ENCODE measurements at places on chromosomes 2 and 18. TPM values are rescaled to one million over a fixed set of nuclear protein-coding genes. Genes with fewer than 3 reads are reported as not detected.

- no peaks in the 10 kb centered on the region for H3K4me1 ChIP-seq
- H3K4me3 ChIP-seq: no peak overlapping the region
- H3K27me3 ChIP-seq: no peaks in the 10 kb centered on the region
- DNase-seq: no peak
- peaks cover 17% of the 10 kb centered on the region for H3K36me3 ChIP-seq
Observed at GRCh38 chr2:42708179-42708578, 55.8 kb downstream of the OXER1 start.

Gene ADAM23
- 2.3 TPM for total RNA-seq

Gene HOXD13
- total RNA-seq: not detected

DNA sequence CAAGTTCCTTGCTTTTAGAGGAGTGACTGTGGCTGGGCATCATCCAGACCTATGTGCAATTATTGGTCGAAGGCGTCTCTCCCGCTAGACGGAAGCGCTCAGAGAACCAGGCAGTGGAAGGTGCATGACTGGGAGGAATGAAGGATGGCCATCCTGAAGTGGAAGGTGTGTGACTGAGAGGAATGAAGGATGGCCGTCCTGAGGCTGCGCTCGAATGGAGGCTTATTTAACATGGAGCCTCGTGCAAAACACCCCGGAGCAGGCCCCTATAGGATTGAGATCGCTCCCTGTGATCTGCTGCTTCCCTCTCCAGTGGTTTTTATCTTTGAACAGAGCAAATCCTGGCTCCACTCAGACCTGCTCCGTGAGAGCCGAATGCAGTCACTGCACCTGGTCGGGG is 140.2 kb upstream of the ID2 start:
- no peak overlapping the region for H3K27ac ChIP-seq
- H3K4me3 ChIP-seq: no peak overlapping the region
- peaks cover 10% of the 10 kb centered on the region for H3K4me1 ChIP-seq
- no peaks in the 10 kb centered on the region for H3K27me3 ChIP-seq

DNA sequence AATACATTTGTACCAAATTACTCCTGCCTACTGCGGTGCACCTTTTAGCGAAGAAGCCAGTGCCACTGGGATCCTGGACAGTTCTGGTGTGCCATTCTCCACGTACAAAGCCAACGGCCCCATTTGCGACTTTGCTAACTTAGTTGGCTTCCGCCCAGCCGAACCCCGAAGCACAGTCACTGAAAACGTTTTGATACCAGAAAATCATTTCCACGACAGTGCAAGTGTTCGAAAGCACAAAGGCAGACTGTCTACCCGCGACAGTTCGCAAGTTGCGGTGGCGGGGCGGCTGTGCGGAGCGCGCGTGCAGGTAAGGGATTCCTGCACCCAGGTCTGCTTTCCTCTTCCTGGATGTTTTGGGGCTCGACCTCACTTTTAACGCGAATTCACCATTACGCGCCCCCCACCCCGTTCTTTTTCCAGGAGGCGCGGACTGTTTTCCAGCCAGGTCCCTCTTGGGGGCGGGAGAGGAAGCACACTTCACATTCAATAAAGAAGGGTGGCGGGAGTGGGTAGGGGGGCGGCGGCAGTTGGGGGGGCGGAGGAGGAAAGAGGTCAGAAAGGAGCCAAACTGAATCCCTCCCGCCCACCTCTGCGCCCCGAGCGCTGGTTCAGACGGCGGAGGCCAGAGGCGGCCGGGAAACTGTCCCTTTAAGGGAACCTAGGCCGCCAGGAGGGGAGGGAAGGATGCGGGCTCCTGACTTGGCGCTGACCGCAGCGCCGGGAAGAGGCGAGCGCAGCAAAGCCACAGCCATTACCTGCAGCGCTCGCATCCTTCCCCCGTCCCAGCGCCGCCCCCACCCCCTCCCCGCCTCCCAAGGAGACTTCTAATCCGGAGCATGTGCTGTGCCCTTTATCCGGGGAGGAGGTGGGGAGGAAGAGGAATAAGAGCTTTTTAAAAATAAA is 107.4 kb upstream of the KCTD1 start:
- H3K27ac ChIP-seq: peak overlapping the region; percentile 80
- H3K4me3 ChIP-seq: peak overlapping the region; percentile 97
- no peaks in the 10 kb centered on the region for H3K27me3 ChIP-seq
- H3K36me3 ChIP-seq: no peaks in the 10 kb centered on the region
- DNase-seq: peak; percentile 72

Gene EIF2AK3
- 6.5 TPM for total RNA-seq

DNA sequence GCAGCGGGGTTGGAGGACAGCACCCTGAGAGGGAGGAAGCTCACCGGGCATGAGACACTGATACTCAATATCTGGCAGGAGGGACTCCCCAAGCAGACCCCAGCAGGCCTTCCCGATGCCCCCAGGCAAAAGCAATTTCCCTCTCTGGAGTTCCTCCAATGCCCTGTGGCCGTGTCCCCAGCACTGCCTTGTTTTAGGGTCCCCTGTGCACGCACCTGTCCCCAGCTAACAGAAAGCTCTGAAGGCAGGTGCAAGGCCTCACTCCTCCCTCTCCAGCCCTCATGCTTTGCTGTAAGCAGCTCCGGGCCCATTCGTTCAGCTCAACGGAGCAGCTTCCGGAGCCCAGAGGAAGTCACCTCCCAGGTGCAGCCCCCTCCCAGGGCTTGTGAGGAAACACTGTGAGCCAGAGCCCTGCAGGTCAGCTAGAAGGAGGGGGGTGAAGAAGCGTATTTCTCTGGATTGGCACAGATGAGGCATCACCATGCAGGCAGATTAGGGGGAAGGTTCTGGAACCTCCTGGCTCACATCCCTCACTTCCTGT is 50.3 kb upstream of the ID2 start:
- no peak for DNase-seq
- no peak overlapping the region for H3K27ac ChIP-seq
- no peaks in the 10 kb centered on the region for H3K36me3 ChIP-seq
- H3K4me3 ChIP-seq: no peak overlapping the region
- no peaks in the 10 kb centered on the region for H3K4me1 ChIP-seq

Data from ascending aorta (tissue), 2 donors.